ENCODE measurements at places on chromosomes 11 and 22.
A peak's percentile ranks its signal among the peaks of the same experiment; 100 is the strongest.

DNA sequence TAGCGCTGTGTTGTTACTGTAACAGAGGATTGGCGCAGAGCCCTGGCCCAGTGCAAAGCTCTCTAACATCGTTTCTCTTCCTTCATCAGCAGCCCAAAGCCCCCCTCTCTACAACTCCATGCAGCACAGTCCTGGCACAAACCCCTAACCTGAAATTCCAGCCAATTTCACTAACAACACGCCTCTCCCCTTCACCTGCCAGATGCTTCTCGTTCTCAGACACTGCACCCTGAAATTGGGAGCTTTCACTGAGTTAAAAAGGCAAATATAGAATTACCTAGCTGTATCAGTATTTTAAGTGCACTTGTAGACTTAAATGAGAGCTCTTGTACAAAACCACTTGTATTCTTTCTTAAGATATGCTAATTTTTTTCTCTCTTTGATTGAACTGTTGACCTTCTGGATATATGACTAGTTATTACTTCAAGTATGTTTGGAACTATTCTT lies 16.3 kb downstream of the GRAP2 start:
- DNase-seq = no peak

GRCh38 chr22:35418088-35418487 lies 18.1 kb downstream of the MCM5 start:
- DNase-seq = no peak

- no peak for DNase-seq
Measured at GRCh38 chr11:10602945-10603344, 34.5 kb upstream of the LYVE1 start.

- DNase-seq = no peak
Measured at GRCh38 chr11:105144887-105145286, 5.3 kb upstream of the CARD18 start.

DNA sequence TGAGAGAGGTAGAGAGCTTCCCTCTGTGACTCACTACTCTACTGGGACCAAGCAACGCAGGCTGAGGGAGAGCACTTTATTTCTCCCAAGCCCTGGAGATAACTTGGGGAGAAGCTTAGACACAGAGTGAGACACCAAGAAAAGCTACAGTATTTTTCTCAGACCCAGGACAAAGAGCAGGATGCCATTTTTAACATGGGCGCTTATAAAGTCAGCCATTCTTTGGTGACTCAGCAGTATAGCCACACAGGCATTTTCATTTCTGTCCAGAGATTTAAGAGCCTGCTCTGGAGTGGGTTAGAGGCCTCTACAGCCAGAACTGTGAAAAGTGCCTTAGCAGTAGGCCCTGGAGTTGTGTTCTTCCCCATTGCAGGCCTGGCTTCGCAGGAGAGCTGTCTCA lies 55.0 kb upstream of the GLYAT start:
- DNase-seq = no peak

GRCh38 chr11:123702696-123703095 lies 38.8 kb downstream of the ZNF202 start:
- DNase-seq = no peak

GRCh38 chr11:78179459-78180071 lies 8.9 kb downstream of the KCTD21 start:
- peak; percentile 51 for DNase-seq

DNA sequence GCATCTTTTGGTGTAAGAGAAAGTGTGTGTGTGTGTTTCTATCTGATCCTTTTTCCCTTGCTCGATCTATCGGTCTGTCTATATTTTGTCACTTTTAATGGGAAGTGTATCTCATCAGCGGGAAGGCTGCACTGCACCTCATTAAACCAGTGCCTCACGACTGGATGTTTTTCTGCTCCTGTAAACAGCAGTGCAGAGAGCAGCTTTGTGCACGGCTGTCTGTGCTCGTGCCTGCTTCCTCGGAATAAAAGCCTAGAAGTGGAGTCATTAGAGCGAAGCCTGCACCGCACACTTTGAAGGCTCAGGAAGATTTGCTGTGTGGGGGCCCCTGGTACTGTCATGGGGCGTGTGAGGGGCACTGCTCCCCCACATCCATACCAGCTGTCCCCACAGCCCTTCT lies 27.0 kb upstream of the PARVG start:
- no peak for DNase-seq

GRCh38 chr11:71447791-71448256 lies 369 bp downstream of the DHCR7 start:
- peak; percentile 25 for DNase-seq

DNA sequence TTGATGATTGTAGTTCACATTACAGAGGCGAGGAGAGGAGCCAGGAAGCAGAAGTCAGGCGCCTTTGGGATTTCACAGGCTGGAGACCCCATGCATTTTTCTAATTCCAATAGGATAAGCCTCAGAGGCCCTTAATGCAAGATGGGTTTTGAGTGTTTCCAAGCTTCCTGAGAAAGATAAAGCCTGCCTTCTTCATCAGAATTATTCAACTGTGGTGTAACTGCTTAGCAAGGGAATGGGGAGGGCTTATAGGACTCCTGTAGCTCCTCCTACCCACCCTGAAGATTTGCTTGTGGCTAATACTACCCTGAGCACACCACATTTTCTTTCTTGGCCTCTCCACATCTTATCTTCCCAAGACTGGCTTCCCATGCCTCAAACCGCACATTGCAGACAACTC lies 151.1 kb upstream of the ISX start:
- no peak for DNase-seq

- no peak for DNase-seq
Measured at GRCh38 chr11:33018840-33019239, 3.2 kb downstream of the DEPDC7 start.

DNA sequence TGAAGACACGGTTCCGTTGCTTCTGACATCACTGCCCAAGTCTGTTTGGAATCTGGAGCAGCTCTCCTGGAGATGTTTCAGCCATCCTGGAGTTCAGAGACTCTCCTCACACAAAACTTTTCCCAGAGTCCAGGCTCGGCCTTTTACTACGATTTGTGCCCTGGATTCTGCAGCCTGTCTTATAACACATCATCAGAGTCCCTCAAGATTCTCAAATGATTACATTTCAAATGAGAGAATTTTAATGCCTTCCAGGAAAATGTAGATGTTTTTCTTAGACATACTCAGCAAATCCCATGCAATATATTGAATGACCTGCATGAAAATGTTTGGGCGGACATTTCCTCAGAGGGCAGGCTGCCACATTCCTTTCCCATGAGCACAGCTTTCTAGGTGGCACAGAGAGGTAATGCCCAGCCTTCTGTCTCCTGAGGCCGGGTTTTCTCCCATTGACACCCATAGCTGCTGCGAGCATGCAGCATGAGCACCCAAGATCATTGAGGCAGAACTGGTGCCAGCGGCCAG lies 129.1 kb downstream of the SNX19 start:
- no peak for DNase-seq

- DNase-seq = no peak
Measured at GRCh38 chr11:109945626-109946321, 147.4 kb upstream of the ZC3H12C start.

DNA sequence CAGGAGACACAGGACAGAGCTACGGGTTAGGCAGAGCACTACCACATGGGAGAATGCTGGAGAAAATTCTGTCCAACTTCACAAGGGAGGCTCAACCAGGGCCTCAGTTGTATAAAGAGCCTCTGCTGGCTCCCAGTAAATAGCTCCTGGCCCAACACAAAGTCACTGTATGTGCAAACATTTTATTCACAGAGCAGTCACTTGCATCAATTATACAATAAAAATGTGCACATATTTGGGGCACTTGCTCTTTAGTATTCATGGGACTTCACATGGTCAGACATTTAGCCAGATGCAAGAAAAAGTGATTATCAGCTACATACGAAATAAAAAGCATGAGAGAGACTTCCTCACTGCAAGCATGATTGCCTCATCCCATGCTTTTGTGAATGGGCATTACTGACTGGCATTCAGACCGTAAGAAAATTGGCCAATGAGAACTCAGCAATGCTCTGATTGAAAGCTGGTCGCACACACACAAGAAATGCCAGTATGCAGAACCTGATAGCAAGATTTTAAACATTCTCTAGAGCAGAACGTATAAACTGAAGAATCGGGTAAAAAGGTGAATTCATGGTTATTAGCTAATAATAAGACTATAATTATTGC lies 39.4 kb downstream of the BLID start:
- DNase-seq = no peak

GRCh38 chr11:33531743-33532181 lies 168.9 kb downstream of the C11orf91 start:
- no peak for DNase-seq

- no peak for DNase-seq
Measured at GRCh38 chr22:27919942-27920755, 1.1 kb upstream of the PITPNB start.

DNA sequence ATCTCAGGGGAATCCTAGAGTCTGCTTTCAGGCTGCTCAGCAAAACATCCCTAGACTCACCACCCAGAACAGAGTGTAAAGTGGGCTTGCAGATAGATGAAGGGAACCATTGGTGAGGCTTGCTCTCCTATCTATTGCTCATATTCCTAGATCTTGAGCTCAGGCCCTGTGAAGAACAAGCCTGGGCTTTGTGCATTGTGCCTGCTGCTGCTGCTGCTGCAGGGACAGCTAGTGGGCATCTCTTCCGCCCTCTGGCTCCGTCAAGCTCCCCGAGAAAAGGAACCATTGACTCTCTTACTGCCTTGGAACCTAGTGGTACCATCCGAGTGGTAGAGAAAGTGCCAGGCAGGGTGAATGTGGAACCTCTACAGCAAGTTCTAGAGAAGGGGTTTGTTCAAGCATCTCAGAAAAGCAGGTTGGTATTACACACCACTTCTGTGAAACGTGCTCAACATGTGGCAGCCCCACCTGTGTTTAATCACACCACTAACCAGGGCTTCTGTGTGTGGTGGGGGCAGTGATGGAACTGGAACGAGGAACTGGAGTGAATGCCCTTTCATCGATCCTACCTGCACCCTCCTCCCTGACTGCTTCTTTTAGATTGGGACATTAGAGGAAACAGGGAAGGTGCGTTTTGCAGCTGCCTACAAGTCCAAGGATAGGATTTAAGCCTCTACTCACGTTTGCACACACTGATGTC lies 4.4 kb downstream of the BACE1-AS start:
- no peak for DNase-seq
